ENCODE measurements at places on chromosomes 7 and 10. TPM values are rescaled to one million over a fixed set of nuclear protein-coding genes. Genes with fewer than 3 reads are reported as not detected.

- H3K27me3 ChIP-seq = no peaks in the 10 kb centered on the region
- no peaks in the 10 kb centered on the region for H3K36me3 ChIP-seq
- no peaks in the 10 kb centered on the region for H3K4me1 ChIP-seq
- no peak for DNase-seq
These were observed 119.5 kb downstream of the CCSER2 start for GRCh38 chr10:84447701-84448400.

- H3K4me3 ChIP-seq = no peak overlapping the region
- H3K4me1 ChIP-seq = no peaks in the 10 kb centered on the region
- H3K27me3 ChIP-seq = no peaks in the 10 kb centered on the region
- no peak for DNase-seq
- peaks cover 4% of the 10 kb centered on the region for H3K36me3 ChIP-seq
- H3K27ac ChIP-seq = no peak overlapping the region
These were observed 73.9 kb downstream of the ATE1 start for GRCh38 chr10:121853950-121854349.

Gene GSAP
- total RNA-seq = 6.4 TPM

Gene PARP12
- 8.5 TPM for total RNA-seq

Measured in right atrium auricular region (tissue), 2 donors.